Right ventricle myocardium superior (tissue), 1 donor: ENCODE measurements at places on chromosomes 4 and X. TPM values are rescaled to one million over a fixed set of nuclear protein-coding genes. Genes with fewer than 3 reads are reported as not detected.

TMSB15B gene
- total RNA-seq: 0.43 TPM

GRCh38 chr4:119099227-119099810 lies 36.3 kb upstream of the MYOZ2 start:
- DNase-seq: no peak

- no peak for DNase-seq
These were observed 379.7 kb downstream of the TLL1 start for GRCh38 chr4:166252487-166253402.

- DNase-seq: no peak
These were observed 70.2 kb downstream of the AR start for GRCh38 chrX:67613996-67614395.

ZNF81 gene
- 5.3 TPM for total RNA-seq

- no peak for DNase-seq
These were observed 39.1 kb upstream of the ANXA3 start for GRCh38 chr4:78512357-78512920.

TEX11 gene
- total RNA-seq: not detected

GRCh38 chr4:163167333-163167626 lies 590 bp upstream of the NAF1 start:
- no peak for DNase-seq

GRCh38 chr4:71206763-71207162 lies 132.1 kb upstream of the SLC4A4 start:
- no peak for DNase-seq

GRCh38 chr4:152536545-152537182 lies 772 bp upstream of the FBXW7 start:
- DNase-seq: no peak

SPANXC gene
- total RNA-seq: not detected

DNA sequence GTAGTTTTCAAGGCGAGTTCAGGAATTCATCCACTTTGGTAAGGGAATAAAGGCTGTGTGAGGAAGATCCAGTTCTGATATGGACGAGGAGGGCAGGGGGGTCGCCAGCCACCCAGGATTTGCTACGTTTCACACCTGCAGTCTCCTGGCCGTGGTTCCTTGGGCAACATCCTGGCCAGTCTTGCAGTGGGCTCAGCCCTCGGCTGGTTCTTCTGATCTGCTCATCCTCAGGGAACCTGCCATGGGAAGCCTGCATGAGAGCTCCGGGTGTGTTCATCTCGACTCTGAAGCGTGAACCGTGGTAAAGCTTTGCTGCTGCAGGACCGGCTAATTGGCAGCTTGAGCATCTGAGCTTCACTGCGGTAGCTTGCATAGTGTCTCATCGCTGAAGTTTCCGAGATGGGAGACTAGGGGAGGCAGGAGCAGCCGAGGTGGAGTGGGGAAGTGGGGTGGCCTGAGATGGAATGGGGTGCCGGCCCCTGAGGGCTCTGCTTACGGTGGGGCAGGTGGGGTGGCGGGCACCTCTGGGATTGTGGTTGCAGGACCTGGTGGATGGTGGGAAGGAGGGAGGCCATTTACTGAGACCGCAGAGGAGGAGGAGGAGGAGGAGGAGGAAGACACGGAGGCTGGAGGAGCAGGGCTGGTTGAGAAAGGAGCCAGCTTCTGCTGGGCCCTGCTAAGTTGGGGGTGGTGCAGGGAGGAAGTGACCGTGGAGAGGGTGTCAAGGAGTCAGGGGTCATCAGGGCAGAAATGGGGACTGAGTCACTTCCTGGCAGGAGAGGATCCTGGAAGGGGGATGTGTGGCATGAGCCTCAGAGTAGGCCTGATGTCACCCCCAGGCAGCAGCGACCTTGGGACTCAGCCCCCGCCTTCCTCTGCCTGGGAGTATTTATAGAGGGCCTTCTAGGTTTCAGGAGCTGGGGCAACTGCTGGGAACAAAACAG lies 213.1 kb upstream of the PSAPL1 start:
- peak; percentile 31 for DNase-seq
